ENCODE measurements at places on chromosomes 7 and 10.

GRCh38 chr10:124043310-124044142 is 49.9 kb downstream of the CHST15 start:
- peak; percentile 21 for DNase-seq

DNA sequence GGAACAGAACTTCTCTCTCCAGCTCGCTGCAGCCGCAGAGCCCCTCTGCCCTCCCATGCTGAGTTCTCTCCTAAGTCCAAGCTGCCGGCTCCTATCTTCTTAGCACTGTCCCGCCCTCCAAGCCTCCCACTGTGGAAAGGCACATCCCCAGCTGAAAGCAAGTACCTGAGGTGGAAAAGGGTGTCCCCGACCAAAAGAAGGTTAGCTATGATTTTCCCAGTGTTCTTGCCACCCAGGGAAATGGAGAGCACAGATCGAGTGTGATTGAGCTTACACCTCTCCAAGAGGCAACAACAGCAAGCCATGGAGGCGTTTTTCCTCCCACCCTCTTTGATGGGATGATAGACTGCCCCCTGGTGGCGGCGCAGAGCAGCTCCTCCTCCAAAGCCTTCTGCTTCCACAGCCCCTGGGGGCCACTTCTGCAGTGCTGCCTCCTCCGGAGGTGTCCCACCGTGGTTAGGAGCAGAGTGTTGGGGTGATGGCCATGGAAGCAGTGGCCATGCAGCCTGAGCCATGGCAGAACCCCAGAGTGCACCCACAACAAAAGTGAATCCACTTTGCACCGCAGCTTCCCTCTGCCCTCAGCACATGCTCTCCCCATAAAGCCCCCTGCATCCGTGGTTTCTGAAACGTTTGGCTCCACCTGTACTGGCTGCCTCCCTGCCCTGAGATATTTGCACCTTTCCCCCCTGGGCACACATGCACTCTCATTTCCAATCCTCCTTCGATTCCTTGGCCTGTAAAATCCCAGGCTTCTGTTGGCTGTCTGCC is 143.1 kb upstream of the STK17A start:
- DNase-seq: peak; percentile 57

DNA sequence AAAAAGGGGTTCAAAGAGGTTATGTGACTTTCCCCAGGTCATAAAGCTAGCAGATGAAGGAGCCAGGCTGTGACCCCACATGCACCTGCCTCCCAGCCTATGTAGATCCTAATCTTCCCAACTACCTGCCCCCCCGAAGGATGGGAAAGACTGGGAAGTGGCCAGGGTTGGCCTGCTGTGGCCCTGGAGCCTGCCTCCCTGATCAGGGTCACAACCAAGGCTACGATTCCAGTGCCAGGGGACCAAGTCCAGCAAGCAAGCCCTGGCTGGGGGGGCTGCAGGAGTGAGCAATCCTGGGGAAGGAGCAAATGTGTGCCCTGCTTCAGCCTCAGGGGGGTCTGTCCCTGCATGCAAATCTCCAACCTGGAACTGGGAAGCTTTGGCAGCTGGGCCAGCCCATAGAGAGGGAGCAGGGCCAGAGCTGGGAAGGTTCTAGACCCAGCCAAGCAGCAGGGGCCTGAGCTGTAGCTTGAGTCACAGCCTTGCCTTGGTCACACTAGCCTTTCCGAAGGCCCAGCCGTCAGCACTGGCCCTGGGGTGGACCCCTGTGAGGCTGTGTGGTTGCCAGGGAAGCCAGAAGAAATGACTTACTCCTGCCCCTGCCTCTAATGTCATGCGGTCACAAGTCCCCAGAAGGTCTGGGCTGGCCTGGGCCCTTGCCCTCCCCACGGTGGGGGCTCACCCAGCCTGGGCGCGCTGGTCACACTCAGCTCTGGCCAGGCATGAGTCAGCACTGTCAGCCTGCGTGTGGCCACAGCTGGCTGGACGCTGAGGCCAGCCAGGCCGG is 96.4 kb upstream of the ZMIZ1 start:
- DNase-seq: no peak

DNA sequence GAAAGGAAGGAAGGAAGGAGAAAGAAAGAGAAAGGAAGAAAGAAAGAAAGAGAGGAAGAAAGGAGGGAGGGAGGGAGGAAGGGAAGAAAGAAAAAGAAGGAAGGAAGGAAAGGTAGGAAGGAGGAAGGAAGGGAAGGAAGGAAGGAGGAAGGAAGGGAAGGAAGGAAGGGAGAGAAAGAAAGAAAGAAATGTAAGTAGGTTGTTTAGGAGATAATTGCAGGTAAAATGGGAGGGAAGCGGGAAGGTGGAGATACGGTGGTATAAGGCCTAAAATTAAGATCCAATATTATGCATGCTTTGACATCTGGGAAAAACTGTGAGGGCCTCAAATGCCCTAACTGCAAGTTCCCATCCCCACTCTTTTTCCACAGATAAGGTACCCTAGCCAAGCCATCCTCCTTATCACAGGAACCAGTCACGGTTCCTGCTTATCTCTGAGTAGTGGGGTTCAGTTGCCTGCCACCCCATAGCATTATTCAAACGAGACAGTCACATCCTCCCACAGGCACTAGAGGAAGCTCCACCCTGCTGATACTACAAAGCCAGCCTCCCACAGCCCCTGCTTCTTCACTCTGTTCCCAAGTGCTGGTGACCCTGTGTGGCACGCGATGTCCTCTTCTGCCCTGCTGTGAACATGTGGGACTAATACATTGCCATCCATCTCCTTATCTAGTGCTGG is 28.7 kb downstream of the ST8SIA6 start:
- DNase-seq: peak; percentile 81

DNA sequence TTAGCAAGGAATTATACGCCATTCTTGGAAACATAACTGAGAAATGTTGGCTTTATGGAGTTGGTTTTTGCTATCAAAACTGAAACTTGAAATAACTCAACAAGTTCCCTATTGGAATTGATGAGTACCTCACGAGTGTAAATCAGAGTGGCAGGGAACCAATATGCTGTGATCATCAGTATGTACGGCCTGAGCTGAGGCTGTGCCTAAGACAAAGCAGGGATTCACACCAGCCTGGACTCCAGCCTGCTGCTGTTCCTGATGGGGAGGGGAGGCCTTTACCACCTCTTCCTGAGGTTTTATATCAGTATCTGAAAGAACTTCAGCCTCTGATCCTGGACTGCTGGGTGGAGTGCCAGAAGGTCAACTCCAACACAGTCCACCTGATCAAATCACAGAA is 52.7 kb downstream of the CRTAC1 start:
- no peak for DNase-seq

DNA sequence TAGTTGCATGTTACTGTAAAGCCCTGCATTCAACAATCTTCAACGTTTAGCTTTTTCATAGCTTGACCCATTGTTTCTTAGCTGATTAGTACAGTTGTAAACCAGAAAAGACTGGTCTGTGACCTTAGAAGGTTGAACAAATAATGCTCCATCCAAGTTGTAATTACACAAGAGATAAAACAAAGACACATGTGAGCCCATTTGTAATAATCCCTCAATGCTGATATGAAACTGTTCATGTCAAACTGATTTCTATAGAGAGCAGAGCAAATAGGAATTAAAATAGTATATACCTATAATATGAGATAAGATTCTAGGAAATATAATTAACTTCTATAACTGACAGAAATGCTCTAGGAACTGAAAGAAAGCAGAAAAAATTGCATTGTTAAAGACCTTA is 94.7 kb upstream of the SLC25A13 start:
- no peak for DNase-seq

DNA sequence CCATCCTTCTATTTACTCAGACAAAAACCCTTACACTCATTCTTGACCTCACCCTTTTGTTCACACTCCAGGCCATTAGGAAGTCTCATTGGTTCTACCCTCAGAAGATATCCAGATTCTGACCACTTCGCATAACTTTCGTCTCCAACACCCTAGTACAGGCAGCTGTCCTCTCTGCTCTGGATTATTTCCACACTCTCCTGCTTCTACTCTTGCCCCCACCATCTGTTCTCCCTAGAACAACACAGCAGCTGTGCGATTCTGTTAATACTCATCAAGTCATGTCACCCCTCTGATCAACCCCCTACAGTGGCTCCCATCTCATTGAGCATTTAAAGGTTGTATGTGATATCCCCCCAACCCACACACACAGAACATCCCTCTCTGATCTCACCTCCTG is 15.5 kb upstream of the TRIL start:
- no peak for DNase-seq

DNA sequence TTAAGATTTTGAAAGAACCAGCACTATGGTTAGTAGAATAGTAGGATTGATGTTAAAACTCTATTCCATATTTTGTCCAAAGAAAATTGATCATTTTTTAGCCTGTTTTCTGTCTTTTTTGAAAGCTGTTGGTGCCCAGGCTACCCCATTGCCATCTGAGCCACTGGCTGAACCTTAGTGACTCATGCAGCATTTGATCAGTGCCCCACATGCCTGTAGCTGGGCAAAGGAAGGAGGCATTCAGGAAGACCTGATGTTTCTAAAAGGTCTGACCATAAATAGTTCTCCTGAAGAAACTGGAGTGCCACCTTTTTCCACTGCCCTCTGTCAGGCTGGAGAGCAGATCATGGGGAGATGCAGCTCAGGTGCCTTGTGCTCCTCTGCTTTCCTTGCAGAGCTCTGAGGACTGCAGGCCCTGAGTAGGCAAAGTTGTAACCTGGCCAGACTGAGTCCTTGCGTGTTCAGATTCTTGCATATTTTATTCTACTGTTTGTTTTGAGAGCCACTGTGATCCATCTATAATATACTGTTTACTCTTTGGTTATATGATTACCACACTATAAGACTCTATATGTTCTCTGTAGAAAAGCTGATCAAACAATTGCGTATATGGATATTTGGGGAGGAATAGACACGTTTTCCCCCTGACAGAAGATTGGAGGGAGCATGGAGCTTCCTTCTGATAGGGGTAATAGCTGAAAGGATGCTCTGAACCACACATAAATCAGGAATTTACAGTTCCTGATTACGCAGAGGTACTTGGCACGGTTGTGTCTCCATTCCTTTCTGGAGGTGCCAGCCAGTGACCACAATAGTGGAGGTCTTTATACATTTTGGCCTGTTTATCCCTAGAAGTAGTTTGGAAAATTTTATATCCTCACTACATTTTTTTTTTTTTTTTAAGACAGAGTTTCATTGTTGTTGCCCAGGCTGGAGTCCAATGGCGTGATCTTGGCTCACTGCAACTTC is 48.9 kb upstream of the GJD4 start:
- no peak for DNase-seq

DNA sequence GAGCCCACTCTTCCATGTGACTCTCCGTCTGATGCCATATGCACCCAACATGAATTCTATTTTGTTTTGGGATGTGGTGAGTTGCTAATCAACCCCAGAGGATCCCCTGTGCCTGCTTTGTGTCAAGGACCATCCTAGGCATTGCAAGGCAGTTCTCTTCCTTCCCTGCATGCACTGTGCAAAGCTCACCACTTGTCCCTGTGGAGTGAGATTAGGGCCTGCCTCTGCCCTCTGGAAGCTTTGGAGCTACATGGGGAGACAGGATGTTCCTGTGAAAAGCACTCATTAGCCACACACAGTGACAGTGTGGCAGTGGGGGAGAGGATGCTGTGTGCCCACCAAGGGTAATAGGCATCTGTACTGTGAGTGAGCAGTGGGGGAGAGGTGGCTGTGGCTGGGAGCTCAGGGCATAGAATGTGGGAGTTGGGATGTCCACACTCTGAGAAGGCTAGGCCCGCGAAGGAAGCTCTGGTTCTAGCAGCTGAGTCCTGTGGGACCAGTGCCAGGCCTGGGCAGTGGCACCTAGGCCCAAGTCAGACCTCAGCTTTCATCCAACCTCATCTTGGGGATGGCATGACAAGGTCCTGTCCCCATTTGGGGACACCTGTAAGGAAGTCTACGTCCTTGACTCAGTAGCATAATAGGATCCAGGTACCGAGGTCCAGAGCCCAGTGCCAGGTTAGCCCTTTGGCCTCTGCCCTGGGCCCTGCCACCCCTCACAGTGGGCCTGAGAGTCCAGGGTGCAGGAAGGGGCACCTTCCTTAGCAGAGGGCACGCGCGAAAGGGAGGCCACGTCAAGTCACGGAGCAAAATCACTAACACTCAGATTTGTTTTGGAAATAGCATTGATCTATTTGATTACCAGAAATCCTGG is 6.6 kb downstream of the ADRA2A start:
- no peak for DNase-seq

DNA sequence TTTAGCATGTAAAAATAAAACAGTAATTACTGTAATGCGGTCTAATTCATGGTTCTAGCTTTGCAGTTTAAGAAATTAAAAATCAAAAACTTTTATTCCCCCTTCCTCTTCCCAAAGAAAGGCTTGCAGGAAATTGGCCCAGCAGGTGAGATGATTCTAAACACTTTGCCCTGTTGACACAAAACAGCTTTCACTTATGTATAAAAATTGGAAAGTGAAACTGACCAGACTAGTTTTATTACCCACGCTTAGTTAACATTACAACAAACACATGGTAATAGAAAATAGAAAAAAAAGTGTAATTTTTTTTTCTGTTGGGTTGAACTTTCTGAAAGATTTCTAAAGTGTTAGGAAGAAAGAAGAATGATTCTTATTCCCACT is 1.2 kb upstream of the CCDC6 start:
- DNase-seq: no peak

- no peak for DNase-seq
Measured at GRCh38 chr10:61835946-61836887, 65.3 kb upstream of the ARID5B start.

- DNase-seq: no peak
Measured at GRCh38 chr7:116083796-116084195, 53.2 kb upstream of the TFEC start.

DNA sequence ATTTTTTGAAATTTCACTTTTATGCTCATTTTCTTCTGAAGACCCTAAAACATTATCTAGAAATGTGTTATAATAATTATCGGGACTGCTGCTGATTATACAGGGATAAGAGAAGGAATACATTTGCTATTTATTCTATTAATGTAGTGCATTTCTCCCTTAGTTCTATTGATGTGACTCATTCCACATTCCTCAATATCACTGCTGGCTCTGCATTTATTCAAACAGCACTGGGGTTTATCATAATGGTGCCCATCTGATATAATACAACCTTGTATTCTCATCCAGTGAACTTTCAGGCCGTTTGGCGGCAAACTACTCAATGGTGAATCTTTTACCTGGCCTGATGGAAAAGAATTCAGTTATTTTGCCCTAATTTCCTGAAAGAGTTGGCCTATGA is 7.8 kb downstream of the KCND2 start:
- no peak for DNase-seq

- DNase-seq: no peak
Measured at GRCh38 chr10:32971536-32972091, 13.6 kb upstream of the ITGB1 start.

DNA sequence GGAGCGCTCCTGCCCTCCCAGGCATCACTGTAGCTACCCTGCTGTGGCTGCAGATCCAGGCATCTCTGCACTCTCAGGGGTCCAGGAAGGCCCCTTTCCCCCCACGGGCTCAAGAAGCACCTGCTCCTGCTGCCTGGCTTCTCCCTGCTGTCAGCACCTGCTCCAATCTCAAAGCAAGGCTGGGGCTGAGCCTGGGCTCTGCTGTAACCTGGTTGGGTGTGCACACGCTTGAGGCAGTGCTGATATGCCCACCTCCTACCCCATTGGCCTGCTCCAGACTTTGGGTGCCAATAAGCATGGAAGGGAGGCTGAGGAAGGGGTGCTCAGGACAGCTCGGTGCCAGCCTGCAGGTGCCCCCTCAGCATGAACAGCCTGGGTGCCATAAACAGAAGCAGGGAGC is 185.0 kb downstream of the ZNF438 start:
- no peak for DNase-seq

GRCh38 chr7:47226696-47227095 is 355.2 kb downstream of the TNS3 start:
- no peak for DNase-seq

All from CD4-positive, alpha-beta T cell treated with Interleukin-17A for 4 hours (primary cell).